A549 treated with Mapracorat at 1 μM for 4 hours (cell line): ENCODE measurements at places on chromosomes 1 and 21. TPM values are rescaled to one million over a fixed set of nuclear protein-coding genes. Genes with fewer than 3 reads are reported as not detected.

Gene TINAGL1
- total RNA-seq = 0.27 to 0.77 TPM (median 0.51 TPM) in 5 replicates

Gene DDX59
- 12.4 to 15.4 TPM (median 14.1 TPM) in 5 replicates for total RNA-seq

Gene GIPC2
- total RNA-seq = 0.03 to 0.07 TPM in 2 of 5 replicates, not detected in the others

Gene EPS8L3
- 0.52 to 1.1 TPM (median 0.94 TPM) in 5 replicates for total RNA-seq

Gene MCOLN2
- 1.5 to 2.5 TPM (median 2.0 TPM) in 5 replicates for total RNA-seq

Gene OSCP1
- total RNA-seq = 5.0 to 7.5 TPM (median 6.7 TPM) in 5 replicates

Gene F13B
- not detected in 5 replicates for total RNA-seq

Gene MTF1
- 3.8 to 5.3 TPM (median 4.3 TPM) in 5 replicates for total RNA-seq

Gene NKAIN1
- total RNA-seq = 0.92 to 1.4 TPM (median 1.1 TPM) in 5 replicates

Gene C1orf185
- total RNA-seq = not detected in 5 replicates

Gene SH2D5
- 11.9 to 19.3 TPM (median 16.4 TPM) in 5 replicates for total RNA-seq

Gene C21orf91
- total RNA-seq = 1.2 to 2.7 TPM (median 2.1 TPM) in 5 replicates
